Osteoblast (primary cell): ENCODE measurements at places on chromosomes 3 and 15. TPM values are rescaled to one million over a fixed set of nuclear protein-coding genes. Genes with fewer than 3 reads are reported as not detected.

ERICH6 gene
- total RNA-seq: under 0.01 and 0.29 TPM in 2 replicates

CFAP20DC gene
- total RNA-seq: 2.2 and 4.7 TPM in 2 replicates

DCLK3 gene
- total RNA-seq: under 0.01 TPM in 2 replicates

GABRA5 gene
- total RNA-seq: not detected in 2 replicates

ADGRG7 gene
- total RNA-seq: not detected in 2 replicates

UROC1 gene
- total RNA-seq: not detected in 2 replicates

RTP1 gene
- total RNA-seq: not detected in 2 replicates

MESD gene
- 16.6 and 18.6 TPM in 2 replicates for total RNA-seq

MUC13 gene
- not detected in 2 replicates for total RNA-seq

NDUFAF3 gene
- 43.0 and 43.4 TPM in 2 replicates for total RNA-seq

MFGE8 gene
- 195 and 209 TPM in 2 replicates for total RNA-seq

IL17RD gene
- 2.2 and 3.5 TPM in 2 replicates for total RNA-seq

HYPK gene
- 5.4 and 6.5 TPM in 2 replicates for total RNA-seq
